ENCODE measurements at places on chromosomes 3 and 15.

DNA sequence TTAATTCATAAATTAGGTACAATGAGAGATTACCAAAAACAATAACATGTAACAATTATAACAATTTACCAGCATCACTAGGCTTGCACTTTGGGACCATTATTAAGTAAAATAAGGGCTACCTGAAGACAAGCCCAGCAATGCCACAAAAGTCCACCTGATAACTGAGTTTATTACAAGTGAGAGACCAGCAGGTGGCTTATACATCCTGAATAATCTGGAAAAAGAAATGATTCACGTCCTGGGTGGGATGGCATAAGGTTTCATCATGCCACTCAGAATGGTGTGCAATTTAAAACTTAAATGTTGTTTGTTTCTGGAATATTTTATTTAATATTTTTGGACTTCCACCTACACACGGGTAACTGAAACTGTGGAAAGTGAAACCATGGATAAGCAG is 1287.1 kb upstream of the GBE1 start:
- DNase-seq, result no peak

GRCh38 chr15:61629269-61629668 is 400.2 kb upstream of the RORA start:
- no peak for DNase-seq

DNA sequence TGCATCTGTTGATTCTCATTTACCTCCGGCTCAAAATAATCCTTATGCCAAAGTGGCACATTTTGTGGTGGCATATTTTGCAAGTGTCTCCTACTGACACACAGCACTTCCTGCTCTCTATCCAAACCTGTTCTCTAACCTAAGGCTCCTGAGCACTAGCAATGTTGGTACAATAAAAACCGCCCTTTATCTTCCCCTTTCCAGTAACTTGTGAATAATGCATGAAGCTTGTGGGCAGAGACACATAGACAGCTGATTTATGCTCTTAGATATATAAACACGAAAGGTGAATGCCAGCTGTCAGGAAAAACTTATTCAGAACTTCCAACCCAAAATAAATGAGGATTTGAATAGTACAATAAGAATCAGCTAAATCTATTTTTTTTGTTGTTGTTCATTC is 34.6 kb upstream of the ARPIN start:
- DNase-seq, result no peak

GRCh38 chr3:184546252-184546651 is 15.3 kb upstream of the EPHB3 start:
- DNase-seq, result no peak

DNA sequence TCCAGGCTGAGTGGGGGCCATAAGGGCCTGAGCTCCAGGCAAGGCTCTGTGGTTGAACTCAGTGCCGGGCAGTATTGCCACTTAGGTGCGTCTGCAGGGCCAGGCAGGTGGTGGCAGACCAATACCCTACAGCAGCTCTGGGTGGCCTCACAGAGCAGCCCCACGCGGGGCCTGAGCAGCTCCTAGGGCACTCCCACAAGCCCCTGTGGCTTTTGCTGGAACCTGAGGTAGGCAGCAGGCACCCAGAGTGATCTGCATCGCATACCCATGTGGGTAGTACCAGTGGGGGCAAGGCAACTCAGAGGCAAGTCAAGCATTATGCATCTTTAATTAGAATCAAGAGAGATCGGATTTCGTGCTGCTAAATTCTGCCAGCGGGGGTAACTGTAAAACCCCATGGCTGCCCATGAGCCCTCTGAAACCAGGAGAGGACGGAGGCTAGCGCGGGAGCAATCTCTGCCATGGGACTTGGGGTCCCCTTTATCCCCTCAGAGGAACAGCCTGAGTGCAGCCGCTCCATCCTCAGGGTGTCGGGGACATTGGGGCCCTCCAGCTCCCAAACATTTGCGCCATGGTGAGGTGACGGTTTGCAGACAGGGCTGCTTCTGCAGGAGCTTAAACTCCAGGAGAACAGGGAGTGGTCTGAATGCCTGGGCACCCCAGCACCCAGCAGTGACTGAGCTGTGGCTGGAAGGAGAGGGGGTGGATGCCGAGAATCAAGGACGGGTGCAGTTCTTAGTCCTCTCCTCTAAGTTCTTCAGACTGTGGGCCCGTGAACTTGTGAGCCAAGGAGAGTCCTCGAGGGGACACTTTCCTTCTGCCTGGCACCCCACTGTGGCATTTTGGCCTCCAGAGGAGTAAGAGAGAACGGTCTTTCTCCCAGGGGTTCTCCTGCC is 62.4 kb upstream of the PCSK6 start:
- no peak for DNase-seq

- no peak for DNase-seq
These were observed 31.1 kb upstream of the DYNC1LI1 start for GRCh38 chr3:32601722-32602121.

DNA sequence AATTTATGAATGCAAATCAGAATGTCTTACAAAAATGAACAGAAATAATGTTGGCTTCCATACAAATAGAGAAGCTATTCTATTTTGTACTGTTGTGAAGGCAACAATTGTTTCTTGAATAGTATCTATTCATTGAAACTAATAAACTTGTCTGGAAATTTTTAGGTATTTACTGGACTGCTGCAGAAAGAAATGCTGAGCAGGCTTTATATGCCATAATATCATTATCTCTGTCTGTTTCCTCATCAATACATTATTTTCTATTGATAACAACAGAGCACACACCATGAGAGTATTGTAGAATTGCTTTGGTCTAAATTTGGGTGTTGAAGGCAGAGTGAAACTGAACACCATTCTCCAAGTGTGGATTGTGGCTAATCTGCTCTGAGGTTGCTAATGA is 216.5 kb upstream of the CGNL1 start:
- DNase-seq, result no peak

- no peak for DNase-seq
These were observed 143.6 kb downstream of the RYR3 start for GRCh38 chr15:33454346-33454745.

- DNase-seq, result no peak
These were observed 3.2 kb upstream of the PODXL2 start for GRCh38 chr3:127625821-127626220.

DNA sequence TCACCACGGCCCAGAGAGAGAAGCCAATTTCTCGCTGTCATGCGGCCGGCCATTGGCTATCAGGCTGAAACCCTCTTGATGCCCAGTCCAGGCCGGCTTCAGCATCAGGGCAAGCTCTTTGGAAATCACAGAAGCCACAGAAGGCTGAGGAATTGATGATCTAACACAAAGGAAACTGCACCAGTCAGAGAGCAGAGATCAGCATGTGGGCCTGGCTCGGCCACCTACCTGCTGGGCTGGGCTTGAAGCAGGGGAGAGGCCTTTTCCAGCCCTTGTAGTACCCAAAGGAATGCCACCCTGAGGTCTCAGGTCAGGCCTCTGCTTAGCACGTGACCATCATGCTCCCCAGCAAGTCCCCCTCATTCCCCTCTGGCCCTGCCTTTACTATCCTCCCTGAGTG is 119.1 kb downstream of the TLE3 start:
- DNase-seq, result no peak

- no peak for DNase-seq
These were observed 919.3 kb downstream of the TUSC7 start for GRCh38 chr3:117628823-117629291.

GRCh38 chr3:168165390-168166269 is 69.9 kb upstream of the GOLIM4 start:
- no peak for DNase-seq

DNA sequence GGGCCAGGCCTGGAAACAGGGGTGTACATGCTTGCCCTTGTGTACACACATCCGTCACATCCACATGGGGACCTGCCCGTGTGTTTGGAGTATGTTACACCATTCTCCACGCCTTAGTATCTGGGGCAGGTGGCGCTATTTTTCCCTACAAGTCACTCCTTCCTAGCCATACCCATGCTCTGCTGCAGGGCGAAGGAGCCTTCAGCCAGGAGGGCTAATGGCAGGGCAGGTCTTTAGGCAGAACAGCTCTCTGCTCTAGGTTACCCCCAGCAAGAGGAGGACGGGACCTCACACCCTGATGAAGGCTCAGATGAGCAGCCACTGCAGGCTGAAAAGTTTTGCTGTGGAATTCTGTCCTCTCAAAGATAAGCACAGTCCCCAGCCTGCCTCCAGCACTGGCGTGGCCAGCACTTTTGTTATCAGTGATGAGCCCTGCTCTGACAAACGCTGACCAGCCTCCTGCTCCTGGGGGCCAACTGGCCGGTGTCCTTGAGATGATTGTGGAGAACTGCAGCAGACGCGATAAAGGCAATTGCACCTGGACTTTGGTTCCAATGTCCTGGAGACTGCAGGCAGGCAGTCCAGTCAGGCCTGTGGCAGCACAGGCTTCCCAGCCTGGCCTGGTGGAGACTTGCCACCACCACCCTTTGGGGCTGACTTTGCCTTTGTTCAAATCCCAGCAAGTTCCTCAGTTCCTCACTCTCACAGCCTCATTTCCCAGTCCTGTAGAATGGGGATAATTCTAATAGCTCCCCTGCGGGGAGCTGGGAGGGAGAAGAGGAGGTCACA is 19.8 kb upstream of the PIGZ start:
- DNase-seq, result no peak

DNA sequence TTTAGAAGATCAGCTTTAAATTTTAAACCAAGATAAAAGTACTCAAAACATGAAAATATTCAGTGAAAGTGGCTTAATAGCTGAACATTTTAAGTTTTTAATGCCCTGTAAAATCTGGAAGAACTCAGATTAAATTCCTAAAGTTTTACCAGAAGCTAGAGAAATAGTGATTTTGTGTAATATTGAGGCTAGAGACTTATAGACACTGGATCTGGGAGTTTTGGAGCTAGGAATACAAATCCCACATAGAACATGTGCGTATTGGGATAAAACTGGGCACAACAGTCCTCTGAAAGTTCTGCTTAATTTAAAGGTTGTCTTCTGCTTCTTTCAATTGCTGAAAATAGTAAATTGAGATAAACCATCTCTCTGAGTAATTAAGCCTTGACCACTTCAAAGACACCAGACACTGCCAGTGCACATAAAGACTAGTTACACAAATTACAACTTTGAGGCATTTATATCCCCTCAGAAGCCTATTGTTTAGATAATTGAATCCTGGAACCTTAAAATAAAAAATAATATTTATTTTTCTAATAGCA is 1382.5 kb downstream of the OTOL1 start:
- no peak for DNase-seq

- no peak for DNase-seq
These were observed 83.8 kb upstream of the GALNT15 start for GRCh38 chr3:16090706-16091105.

DNA sequence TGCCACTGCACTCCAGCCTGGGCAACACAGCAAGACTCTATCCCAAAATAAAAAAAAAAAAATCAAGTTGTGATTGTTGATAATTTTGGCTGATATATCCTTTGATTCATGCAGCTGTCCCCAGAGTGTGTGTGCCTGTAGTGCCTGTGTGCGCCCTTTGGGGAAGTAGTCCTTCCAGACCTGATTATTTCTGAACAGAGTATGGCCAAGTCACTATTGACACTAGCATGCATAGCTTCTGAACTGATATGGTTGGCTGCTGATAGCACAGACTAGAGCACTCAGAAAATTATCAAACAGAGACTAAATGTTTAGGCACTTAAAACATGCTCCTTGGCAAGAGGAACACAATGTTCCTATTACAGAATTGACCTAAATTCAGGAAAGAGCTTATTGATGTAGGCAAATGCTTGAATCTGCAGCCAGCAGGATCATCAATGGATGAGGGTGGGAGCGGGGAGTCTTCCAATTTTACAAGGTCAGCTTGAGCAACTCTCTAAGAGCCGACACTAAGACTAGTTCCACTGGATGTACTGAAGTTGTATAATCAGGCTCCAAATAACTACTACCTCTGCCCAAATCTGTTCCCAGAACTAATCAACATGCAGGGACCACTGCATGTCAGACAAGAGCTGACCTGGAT is 17.7 kb upstream of the PTPN9 start:
- no peak for DNase-seq

DNA sequence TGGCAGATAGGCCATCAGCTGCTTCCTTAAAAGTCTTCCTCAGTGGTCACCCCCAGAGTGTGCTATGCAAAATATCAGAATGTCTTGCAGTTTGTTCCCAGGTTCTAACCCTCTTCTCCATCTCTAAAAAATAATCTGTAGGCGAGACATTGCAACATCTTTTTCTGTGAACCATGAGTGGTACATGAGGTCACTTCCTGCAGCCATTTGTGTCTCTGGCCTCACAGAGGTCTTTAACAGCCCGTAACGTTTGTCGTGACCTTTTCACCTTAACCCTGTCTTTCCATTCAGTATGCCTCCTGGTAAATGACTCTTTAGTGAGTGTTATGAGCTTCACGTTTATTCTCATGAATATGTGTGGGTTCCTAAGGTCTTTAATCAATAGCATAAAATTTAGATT is 145.4 kb downstream of the KLHL25 start:
- DNase-seq, result no peak

DNA sequence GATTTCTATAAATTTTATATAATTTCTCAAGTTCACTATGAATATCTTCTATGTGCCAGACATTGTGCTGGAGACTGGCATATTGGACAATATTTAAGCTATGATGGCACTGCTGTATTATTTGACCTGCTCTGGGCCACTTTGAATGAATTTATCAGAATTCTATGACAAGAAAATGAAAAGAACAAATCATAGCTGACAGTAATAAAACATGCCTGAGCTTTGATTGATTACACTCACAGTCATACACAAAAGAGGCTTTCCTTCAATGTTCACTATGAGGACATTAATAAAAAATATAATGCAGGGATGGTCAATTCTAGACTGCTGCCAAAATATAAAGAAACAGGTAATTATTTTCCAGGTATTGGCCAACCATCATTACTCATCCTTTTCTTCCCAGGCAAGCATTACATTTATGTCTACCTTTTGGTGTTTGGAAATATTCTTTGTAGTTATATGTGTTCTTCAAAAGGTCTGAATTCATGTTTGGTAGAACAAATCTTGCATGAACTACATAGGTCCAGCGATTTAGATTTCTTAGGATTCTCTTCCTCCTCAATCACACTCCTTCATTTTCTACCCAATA is 81.0 kb upstream of the ALCAM start:
- DNase-seq, result no peak

DNA sequence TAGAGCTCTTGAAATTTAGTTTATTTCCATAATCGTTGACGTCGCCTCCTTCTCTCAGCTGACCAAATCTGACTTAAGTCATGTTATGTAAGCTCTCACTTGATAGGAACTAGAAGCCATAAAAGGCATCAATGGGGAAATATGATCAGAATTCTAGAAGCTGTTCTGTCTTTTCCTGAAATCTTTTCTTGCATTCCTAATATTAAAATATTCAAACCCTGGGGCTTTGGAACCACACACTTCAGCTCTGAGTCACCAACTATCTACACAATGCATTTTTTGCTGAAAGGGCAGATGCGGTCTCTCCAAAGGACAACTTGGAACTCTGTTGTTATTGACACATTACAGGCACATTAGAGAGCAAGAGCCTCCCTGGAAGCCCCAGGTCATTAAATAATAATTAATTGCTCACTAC is 91.3 kb downstream of the LARS2 start:
- DNase-seq, result no peak

GRCh38 chr15:42890161-42890913 is 30.2 kb downstream of the TTBK2 start:
- no peak for DNase-seq

GRCh38 chr3:124768812-124769211 is 38.6 kb downstream of the UMPS start:
- DNase-seq, result no peak
